ENCODE measurements at places on chromosomes 2 and 18. TPM values are rescaled to one million over a fixed set of nuclear protein-coding genes. Genes with fewer than 3 reads are reported as not detected.
A peak's percentile ranks its signal among the peaks of the same experiment; 100 is the strongest.

GRCh38 chr2:173898178-173898668 lies 67.0 kb downstream of the SP3 start:
- peak; percentile 13 for DNase-seq

- DNase-seq: no peak
These were observed 33.6 kb downstream of the USP40 start for GRCh38 chr2:233532971-233533370.

DNA sequence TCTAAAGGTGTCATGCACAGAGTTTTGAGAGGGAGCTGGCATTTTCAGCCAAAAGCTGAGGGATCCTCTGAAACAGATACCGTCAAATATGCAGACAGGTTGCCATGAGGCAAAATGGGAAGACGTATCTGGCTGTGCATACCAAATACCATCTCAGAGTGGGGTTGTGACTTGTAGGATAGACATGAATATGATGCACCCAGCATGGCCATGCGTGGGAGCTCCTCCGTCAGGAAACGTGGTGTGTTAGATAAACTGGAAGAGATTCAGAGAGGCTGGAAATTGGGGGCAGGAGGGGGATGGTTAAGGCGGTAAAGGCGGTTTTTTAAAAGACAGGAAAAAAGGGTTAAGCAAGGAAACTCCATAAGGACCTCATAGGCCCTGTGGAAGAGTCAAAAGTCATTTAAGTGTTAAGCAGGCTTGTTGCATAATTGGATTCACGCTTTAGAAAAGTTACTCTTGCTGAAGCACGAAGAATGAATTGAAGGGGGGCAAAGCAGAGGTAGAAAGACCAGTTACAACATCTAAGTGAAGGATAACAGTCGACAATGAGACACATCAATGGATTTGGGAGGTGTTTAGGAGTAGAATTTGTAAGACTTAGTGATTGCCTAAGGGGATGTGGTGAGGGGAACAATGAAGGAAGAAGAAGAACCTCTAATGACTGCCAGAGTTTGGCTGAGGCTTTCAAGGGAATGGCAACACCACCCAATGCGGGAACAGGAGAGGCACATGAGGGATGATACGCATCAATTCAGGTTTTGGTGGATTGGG lies 139.6 kb upstream of the CTAGE1 start:
- DNase-seq: peak; percentile 49

- DNase-seq: no peak
These were observed 28.5 kb upstream of the DOCK10 start for GRCh38 chr2:225070811-225071210.

- DNase-seq: no peak
These were observed 587.9 kb downstream of the NRXN1 start for GRCh38 chr2:50443868-50444630.

DNA sequence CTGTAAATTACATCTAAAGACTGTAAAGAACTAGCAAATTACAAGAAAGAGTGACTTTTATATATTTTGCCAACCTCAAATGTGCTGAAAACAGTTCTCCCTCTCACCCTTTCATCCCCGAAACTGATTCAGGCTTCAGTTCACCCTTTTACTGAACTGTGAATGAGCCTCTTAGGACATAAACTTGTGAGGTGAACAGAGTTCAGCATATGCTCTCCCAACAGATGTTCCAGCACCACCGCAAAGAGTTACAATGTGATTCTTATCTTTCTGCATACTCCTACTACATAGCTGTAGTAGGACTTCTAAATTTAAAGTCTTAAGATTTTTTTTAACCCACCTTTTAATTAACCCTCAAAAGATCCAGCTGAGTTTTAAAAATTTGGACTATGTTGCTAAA lies 1.2 kb upstream of the ZCCHC2 start:
- peak; percentile 66 for DNase-seq

DNA sequence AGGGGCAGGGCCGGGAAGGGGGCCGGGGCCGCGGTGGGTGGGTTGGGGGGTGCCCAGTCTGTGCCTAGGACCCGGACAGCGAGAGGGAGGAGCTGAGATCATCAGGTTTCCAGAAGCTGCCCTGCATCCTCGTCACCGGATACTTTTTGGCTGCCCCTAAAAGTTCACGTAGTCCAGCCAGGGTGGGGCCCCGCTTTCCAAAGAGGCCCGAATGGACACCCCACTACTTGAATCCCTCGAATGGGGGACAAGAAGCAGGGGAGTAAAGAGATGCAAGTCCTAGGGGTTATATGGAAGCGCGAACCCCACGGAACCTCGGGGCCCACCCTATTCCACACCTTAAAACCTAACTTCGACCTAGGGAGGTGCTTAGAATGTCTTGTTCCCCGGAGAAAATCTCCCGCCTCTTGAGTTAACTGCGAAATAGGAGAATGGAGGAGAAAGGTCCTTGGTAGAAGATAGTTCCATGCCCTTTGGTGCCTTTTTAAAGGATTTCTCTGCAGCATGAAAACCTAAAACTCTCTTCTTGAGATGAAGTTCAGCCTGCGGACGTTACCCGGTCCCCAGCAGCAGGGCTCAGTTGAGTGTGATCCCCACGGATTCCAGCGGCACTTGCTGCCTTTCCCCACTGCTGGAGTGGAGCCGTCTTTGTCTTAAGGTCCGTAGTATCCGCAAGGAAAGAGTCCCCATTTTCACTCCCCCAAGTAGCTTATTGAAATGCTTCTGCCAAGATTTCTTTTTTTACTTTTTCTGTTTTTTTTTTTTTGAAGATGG lies 2.1 kb upstream of the RNF152 start:
- peak; percentile 92 for DNase-seq

GRCh38 chr2:88746929-88747490 lies 55.5 kb downstream of the RPIA start:
- no peak for DNase-seq

DNA sequence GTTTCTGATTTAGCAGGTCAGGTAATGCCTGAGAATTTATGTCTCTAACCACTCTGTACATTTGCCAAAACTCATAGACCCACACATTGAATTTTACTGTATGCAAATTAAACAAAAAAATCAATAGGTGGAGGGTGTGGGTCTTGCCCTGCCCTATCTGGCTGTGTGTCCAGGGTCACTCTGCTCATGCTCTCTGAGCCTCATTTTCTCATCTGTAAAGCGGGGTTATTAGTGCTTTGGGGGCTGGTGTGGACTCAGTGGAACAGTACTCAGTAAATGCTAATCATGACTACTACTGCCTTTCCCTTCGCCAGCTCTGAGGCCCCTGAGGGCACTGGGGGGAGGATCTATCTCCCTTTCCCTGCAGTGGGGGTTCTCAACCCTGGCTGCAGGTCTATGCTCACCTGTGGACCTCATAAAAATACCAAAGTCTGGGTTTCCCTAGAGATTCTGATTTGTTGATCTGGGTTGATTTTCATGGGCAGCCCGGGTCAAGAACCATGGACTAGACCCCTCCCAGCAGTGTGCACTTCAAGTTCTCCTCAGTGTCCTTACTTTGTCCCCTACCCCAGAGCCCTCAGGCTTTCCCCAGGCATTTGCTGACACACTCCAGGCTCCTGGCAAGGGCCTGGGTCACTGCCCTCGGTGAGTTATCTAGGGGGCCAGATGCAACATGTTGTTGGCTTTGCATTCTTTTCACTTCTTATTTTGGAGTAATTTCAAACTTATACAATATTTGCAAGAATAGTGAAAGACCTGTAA lies 27.5 kb downstream of the MTHFD2 start:
- no peak for DNase-seq

GRCh38 chr18:40366521-40366920 lies 1588.5 kb upstream of the PIK3C3 start:
- DNase-seq: no peak

DNA sequence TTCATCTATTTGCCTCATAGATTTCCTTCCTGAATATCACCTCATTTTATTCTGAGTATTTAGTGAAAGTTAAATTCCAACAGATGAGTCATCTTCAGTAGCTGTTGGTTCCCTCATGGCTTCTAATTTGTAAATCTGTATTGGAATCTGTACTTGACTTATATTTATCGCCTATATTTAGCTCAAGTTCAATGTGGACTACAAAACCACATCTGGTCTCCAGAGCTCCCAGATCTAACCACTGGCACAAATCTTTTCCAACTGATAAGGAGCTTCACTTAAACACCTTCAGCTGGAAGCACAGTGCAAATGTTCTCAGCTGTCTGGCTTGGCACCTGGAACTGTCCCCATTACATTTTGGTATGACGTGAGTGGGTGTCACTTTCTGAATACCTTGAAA lies 82.8 kb upstream of the DSEL start:
- DNase-seq: no peak

GRCh38 chr2:58788402-58788801 lies 547.3 kb upstream of the FANCL start:
- DNase-seq: no peak

- peak; percentile 74 for DNase-seq
These were observed 77.9 kb downstream of the DTNA start for GRCh38 chr18:34787931-34788532.

GRCh38 chr18:31774962-31775361 lies 14.3 kb upstream of the SLC25A52 start:
- no peak for DNase-seq

GRCh38 chr2:27078267-27079194 lies at the start of gene EMILIN1:
Gene EMILIN1 (plus strand): TSS chr2:27078615. CDS start chr2:27079066, 451 bp downstream.
- peak; percentile 98 for DNase-seq

DNA sequence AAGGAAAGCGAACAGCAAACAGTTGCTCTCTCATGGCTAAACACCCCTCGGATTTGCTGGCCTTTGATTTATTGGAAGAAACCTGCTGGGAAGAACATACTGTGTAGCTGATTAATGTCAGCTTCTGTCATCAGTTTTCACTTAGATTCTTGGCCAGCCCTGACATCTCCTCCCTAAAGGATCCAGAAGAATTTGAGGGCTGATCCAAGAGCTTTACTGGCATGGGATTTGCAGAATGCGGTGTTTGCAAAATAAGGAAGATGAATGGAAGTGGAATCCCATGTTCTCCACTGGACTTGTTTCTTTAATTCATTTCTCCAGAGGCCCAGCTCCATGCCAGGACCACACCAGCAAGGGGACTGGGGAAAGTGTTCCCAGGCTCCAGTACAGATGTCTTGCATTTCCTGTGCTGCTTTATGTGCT lies 80.5 kb downstream of the RDH14 start:
- DNase-seq: peak; percentile 82

- no peak for DNase-seq
These were observed 49.8 kb downstream of the ZC3H15 start for GRCh38 chr2:186535861-186536260.

- DNase-seq: no peak
These were observed 18.2 kb downstream of the SCN3A start for GRCh38 chr2:165185633-165186032.

GRCh38 chr2:197266477-197266876 lies 44.1 kb downstream of the ANKRD44 start:
- DNase-seq: no peak

GRCh38 chr2:124264551-124265091 lies 239.5 kb downstream of the CNTNAP5 start:
- no peak for DNase-seq

Gene SEPTIN10
- total RNA-seq: 101 TPM

Gene ACKR3
- total RNA-seq: 26.8 TPM

Gene IKZF2
- total RNA-seq: 10.3 TPM

Gene MROH2A
- total RNA-seq: not detected

Gene C1GALT1C1L
- total RNA-seq: 1.2 TPM

Gene DUSP19
- 2.4 TPM for total RNA-seq

Gene IL37
- total RNA-seq: not detected

Gene SULT1C3
- total RNA-seq: not detected

Gene CXCR4
- under 0.01 TPM for total RNA-seq
